ENCODE measurements at places on chromosomes 7 and 10.

DNA sequence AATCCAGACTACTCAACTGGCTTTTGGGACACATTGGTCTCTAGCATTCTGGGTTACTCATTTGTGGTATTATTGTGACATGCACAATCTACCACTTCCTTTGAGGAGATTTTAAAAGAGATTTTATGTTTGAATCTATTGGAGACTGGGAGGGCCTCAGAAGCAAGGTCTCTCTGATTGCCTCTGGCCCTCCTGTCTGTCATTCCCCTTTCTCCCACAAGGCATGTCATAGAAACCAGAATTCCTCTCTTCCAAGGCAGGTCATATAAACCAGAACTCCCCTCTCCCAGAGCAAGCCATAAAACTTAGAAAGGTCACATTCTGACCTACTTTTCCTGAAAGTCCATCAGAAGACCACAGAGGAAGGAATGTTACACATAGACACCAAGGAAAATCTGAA is 777.7 kb downstream of the PHTF2 start:
- no peak for DNase-seq

- DNase-seq: no peak
These were observed 17.3 kb downstream of the CRTAC1 start for GRCh38 chr10:98013122-98013521.

- no peak for DNase-seq
These were observed 1.4 kb downstream of the PODXL start for GRCh38 chr7:131554880-131555516.

- peak; percentile 86 for DNase-seq
These were observed 127.2 kb downstream of the CELF2 start for GRCh38 chr10:11144626-11145494.

- peak; percentile 83 for DNase-seq
These were observed at the start of gene LRCH4 for GRCh38 chr7:100585511-100586265. TSS of gene LRCH4 (minus strand) at chr7:100586129. CDS start at chr7:100586100, 29 bp downstream.

GRCh38 chr10:118501171-118501570 is 94.3 kb downstream of the PRLHR start:
- DNase-seq: no peak

GRCh38 chr10:24762966-24763623 is 39.4 kb upstream of the ARHGAP21 start:
- DNase-seq: no peak

DNA sequence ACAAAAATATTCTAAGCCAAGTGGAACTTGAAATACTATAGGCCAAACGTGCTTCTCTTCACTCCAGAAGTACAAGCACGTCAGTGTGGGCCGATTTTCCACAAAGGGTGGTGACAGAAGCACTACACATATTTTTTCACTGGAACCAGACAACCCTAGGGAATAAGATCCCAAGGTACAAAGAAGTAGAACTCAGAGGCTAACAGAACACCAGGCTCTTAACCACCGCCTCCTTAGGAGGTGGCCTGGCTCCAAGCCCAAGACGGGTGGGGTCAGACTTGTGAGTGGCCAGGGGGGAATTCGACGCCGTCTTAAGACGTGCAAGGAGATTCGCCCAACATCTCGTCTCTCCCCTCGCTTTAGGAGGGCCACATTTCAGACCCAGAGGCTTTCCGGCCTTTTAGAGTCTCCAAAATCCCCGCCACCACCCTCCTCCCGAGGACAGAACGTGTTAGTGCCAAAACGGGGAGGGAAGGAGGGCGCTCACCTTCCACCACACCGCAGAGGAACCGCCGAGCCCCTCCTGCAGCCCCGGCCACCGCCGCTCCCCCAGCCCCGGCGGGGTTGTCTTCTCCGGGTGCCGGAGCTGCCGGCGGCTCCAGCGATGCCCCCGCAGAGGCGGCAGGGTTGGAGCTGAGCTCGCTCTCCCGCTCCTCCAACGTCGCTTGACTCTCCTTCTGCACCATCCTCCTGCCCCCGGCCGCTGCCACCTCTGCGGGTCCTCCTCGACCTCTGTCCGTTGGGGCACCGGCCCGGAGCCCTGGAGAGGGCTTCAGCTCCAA is 716 bp downstream of the OGA start:
- no peak for DNase-seq

DNA sequence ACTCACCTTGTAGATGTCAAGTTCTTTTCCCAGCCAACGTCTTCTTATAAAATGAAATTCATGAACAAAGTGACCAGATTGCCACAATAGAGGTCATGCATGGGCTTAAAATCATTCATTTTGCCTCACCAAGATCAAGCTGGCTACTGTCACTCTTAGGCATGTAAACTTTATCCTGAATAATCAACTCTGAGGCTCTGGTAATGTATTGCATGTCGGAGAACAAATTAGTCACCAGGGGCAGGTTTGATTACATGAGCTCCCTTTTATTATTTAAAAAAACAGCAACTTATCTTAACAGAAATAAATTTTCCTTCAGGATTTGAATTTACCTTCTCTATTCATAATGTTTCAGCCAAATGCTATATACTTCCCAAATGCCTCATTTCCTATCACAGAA is 112.9 kb upstream of the SP4 start:
- DNase-seq: no peak

DNA sequence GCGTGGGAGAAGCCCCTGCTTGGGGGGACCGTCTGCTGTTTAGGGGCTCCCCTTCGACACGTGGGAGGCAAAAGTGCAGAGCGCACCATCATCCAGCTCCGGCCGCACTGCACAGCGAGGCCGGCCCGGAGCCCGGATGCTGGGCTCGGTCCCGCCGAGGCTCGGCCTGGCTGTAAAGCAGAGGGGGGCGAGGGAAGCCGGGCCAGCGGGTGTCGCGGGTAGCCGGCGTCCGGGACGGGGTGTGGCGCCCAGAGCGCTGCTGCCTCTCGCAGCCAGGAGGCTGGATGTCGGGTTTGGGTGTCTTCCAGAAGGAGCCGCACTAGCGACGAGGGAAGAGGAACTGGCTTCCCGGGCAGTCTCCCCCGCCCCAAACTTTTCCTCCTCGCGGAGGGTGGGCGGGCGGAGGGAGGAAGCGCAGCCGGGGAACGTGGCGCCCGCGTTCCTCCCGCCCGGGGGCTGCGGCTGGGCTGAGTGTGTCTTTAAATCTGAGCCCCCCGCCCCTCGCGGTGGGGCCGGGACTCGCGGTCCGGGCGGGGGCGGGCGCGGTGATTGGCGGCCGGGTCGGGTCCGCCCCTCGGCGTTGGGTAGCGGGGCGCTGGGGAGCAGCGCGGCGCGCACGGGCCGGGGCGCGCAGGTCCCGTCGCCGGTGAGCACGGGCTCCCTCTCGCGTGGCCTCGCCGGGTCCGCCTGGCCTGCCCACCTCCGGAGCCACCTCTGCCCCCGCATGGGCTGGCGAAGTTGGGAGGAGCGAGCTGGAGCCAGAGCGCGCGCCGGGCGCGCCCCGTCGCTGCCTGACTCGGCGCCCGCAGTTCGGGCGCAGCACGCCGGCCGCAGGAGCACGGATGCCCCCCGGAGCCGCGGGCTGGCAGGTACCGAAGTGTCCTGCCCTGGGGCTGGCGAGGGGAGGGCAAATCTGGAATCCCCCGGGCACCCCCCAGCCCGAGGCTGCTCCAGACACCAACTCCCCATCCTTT is at the start of gene PALD1:
TSS of gene PALD1 (plus strand) at position 577 of the 974 bp plus-strand sequence. CDS start 47,185 bp downstream, outside the sequence.
- no peak for DNase-seq

DNA sequence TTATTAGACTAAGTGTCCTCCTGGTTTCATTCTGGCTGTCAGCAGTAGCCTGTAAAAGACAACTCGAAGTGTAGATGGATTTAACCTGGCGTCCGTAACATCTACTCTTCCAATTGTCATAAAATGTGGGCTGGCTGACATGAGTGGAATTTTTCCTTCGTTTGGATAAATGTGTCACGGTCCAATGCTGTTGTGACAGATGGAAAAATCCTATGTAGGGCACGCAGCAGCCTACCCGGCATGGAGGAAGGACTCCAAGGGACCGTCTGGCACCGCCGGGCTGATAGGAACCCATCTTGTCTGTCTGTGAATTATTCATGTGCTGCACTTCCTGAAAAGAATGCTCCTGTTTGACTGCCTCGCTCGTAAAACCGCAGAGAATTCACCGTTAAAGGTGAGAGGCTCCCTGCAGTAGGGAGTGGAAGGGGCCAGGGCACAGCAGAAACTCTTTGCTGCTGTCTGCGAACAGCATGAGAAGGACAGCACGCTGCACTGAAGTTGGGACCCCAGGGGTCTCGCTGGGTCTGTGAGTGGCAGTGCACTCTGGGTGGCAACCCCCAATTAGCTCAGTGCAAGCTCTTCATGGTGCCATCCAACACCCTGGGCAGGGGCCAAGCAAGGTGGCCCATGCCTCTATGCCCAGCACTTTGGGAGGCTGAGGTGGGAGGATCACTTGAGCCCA is 1.6 kb upstream of the ORAI2 start:
- DNase-seq: peak; percentile 94

- DNase-seq: no peak
These were observed 335.3 kb upstream of the KLF6 start for GRCh38 chr10:4120096-4120853.

- DNase-seq: no peak
These were observed 18.8 kb downstream of the SGPL1 start for GRCh38 chr10:70834441-70835151.

DNA sequence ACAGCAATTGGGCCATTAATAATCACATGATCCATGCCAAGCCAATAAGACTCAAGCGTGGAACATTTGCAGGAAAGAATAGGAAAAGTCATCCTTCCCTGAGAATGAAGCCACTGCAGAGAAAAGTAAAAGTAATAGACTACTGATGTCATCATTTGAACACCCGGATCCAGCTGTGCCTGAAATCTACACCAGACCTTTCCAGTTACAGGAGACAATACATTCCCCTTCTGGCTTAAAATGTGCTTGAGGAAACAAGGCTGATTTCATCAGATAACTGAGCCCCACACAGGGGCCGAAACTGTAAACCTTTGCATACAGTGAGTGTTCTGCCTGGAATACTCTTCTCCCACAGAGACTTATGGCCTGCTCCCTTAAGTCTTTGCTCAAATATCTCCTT is 232.8 kb downstream of the KCNMA1 start:
- no peak for DNase-seq

DNA sequence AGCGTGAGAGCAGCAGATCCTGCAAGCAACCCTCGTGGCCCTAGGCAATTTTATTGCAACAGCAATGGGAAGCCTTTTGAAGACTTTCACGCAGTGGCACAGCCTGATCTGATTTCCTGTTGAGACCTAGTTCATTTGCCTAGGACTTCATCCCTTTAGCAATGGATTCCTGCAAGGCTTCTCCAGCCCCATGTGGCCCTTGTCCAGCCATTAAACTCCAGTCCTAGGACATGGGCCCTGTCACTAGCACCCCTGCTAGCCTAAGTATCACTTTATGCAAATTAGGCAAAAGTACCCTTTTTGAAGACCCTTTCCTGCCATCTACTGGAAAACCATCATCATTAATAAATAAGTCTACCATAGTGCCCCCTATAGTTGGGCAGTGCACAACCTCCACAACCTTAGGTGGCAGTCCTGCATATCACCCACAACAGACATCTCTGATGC is 379.4 kb downstream of the GALNT17 start:
- DNase-seq: no peak

GRCh38 chr10:131743190-131744151 is 157.3 kb upstream of the PPP2R2D start:
- DNase-seq: no peak

GRCh38 chr10:1413823-1414222 is 323.5 kb downstream of the ADARB2 start:
- no peak for DNase-seq

DNA sequence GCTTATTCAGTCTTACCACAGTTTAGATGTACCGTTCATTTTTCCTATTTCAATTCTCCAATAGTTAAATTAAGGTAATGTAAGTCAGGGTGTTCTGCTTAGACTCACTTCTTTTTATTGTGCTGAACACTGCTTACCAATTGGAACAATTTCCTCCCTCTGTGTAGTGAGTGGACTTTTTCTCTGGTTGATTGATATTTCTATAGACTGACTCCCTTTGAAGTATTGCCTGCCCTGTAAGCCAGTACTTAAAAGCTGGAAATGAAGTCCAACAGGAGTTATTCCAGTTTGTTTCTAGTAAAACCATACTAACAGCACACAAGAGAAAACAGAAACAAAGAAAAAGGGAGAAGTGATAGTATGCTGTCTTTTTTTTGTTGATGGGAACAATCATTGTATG is 1674.9 kb downstream of the REEP3 start:
- DNase-seq: no peak

DNA sequence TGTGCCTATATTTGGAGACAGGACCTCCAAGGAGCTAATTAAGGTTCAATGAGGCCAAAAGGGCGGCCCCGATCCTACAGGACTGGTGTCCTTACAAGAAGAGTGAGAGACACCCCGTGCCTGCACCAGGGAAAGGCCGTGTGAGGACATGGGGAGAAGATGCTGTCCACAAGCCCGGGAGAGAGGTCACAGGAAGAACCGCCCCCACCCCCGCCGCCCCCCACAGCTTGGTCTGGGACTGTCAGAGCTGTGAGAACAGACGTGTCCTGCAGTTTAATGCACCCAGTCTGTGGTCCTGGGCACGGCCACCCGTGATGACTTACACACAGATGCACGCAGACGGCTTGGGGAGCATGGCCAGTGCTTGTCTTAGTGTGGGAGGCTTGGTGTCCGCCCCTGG is 399.5 kb downstream of the DNAJB6 start:
- no peak for DNase-seq

- no peak for DNase-seq
These were observed 77.1 kb downstream of the ITGB8 start for GRCh38 chr7:20407585-20408466.

DNA sequence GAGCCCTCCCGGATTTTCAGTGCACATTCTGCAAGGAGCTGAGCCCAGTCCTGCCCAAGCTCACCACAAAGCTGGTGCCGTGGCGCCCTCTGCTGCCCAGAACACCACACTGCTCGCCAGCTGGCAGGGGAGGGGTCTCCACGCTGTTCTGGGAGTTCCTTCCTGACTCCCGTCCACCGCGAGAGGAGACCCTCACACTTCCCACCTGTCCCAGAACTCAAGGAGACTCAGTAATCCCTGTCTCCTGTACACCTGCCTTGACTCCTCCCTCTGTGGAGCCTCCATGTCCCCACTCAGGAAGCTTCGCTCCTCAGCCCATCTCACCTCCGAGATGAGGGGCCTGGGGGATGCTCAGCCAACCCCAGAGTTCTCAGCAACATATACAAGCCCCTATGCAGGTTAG is 11.3 kb downstream of the C10orf105 start:
- peak; percentile 10 for DNase-seq

- DNase-seq: no peak
These were observed 117.6 kb upstream of the DNAJB12 start for GRCh38 chr10:72472306-72472705.

- no peak for DNase-seq
These were observed 372.5 kb upstream of the MKI67 start for GRCh38 chr10:128498746-128499145.

GRCh38 chr10:131312478-131312836 is 936 bp upstream of the TCERG1L start:
- DNase-seq: peak; percentile 11

Data from NCI-H526 treated with DMSO at 0.1 percent for 48 hours (cell line).